ENCODE measurements at places on chromosomes 6 and 20.

- peak; percentile 4 for DNase-seq
Observed at GRCh38 chr6:10901770-10902169, 14.9 kb downstream of the SYCP2L start.

DNA sequence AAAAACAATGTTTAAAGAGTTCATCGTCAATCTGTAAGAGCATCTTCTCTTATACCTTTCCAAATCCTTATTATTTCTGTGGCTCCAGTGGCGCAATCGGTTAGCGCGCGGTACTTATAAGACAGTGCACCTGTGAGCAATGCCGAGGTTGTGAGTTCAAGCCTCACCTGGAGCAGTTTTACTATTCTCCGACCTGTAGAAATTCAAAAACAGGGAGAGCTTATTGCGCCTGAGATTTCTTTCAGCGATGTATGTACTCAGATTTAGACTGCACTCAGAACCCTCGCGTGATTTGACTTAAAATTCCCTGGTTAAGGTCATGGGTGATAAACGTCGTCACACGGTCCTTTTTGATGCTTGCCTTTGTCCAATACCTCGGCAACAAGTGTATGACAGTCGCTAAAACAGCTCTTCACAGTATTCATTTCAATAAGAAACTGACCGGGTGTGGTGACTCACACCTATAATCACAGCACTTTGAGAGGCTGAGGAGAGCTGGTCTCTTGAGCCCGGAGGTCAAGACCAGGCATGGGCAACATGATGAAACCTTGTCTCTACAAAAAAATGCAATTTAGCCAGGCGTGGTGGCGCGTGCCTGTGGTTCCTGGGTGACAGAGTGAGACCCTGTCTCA, 11.9 kb downstream of the GPX5 start:
- DNase-seq = peak; percentile 51

DNA sequence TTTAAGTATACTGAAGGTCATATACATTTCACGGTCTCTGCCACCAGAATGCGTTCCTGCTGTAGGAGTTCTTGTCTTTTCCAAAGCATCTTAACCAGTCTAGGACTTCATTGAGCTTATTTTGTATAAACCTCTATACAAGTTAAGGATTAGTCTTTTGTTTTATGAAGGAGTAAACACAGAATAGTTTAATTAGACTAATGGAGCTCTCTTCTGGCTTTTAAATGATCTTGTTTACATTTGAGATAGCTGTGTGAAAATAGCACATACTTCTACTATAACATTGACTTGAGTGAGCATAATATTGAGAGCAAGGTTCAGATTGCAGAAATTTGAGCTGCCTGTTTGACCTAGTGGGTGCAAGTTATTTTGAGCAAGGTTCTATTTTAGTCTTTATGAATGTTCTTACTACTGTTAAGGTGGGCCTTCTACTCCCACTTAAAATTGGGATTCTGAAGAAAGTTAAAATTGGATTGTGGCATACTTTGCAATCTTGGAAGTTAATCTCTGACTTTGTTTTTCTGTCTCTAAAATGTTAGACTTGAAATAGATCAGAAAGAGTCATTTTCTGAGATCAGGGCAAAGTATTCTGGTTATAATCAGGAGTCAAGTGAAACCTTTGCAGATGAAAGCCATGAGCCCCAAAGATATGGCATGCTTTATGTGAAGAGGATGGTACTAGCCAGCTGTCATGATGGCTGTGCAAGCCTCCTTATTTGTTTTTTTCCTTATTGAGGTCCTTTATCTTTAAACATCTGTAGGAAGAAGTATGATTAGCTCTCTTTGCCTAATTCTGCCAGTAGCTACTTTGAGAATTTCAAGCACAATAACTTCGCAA, 41.8 kb downstream of the RPRD1B start:
- no peak for DNase-seq

GRCh38 chr6:150069706-150070105, 785 bp upstream of the ULBP3 start:
- DNase-seq = no peak

GRCh38 chr6:166262743-166263515, 45.3 kb downstream of the PRR18 start:
- no peak for DNase-seq

- DNase-seq = no peak
Observed at GRCh38 chr6:47952640-47953039, 158.4 kb downstream of the PTCHD4 start.

- peak; percentile 42 for DNase-seq
Observed at GRCh38 chr20:35226884-35227681, 593 bp downstream of the MMP24 start.

GRCh38 chr6:130369831-130370230, 4.0 kb downstream of the TMEM200A start:
- no peak for DNase-seq

DNA sequence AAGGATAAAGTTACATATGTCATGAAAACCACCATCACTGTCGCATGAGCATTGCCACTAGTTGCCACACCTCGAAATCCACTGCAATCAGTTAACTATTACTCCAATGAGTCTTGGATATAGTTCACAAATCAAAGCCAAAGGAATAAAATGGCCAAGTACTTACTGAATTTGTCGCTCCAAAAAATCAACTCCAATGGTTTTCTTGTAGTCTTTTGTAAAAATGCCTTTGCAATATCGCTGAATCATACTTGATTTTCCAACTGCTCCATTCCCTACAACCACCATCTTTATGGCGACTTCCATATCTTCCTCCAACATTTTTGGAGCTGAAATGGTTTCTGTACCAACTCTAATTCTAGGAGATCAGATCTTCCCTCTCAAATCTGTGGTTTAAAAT, 12.0 kb downstream of the RAB23 start:
- no peak for DNase-seq

DNA sequence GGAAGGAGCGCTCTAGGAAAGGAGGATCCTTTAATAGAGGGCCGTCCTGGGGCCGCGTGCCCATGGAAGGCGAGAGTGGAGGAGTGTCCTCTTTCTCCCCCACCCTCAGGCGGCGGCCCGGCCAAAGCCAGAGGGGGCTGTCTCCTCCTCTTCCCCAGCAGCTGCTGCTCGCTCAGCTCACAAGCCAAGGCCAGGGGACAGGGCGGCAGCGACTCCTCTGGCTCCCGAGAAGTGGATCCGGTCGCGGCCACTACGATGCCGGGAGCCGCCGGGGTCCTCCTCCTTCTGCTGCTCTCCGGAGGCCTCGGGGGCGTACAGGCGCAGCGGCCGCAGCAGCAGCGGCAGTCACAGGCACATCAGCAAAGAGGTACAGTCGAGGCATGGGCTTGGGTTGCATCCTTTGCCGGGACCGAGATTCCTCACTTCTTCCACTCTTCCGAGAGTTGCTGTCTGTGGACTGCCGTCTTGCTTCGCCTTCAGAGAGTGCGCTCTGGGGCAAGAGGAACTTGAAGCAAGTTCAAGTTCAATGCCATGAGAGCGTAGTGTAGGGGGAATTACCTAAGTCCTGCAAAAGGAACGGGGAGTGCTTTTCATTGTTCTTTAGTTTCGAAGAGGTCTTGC, at the start of gene LAMA2:
Gene LAMA2 (plus strand): TSS at position 148 of the 621 bp plus-strand sequence. CDS start 108 bp downstream, at position 256.
- no peak for DNase-seq

GRCh38 chr6:5025911-5026819, 22.3 kb upstream of the RPP40 start:
- DNase-seq = no peak

GRCh38 chr6:158649289-158650143, at the start of gene SYTL3:
Gene SYTL3 (plus strand): TSS chr6:158650054. CDS start chr6:158663269, 13,215 bp downstream.
- DNase-seq = peak; percentile 91

GRCh38 chr6:32853541-32854375, at the start of the genes PSMB9 and TAP1:
Gene PSMB9 (plus strand): TSS chr6:32854192. CDS start chr6:32854230, 38 bp downstream.
Gene TAP1 (minus strand): TSS chr6:32853704. CDS start chr6:32853636, 68 bp downstream.
- DNase-seq = peak; percentile 97

- DNase-seq = no peak
Observed at GRCh38 chr6:117446861-117447260, 21.1 kb upstream of the ROS1 start.

DNA sequence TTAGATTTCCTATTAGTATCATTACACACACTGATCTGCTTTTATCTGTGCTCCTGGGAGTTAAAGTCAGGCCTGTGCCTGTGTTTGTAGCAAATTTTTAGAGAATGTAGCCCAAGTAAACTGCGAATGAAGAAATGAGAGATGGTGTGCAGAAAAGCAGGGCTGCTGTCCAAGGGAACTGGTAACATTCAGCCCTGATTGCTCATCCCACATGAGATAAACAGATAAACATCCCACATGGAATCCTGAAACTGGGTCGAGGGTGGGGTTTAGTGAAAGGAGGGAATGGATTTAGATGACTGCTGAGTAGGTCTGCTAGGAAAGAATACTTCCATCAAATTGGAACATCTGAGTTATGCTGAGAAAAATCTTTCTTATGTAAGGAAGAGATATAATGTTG, 69.1 kb downstream of the GRIK2 start:
- DNase-seq = no peak

GRCh38 chr6:37763413-37763812, 56.1 kb upstream of the ZFAND3 start:
- no peak for DNase-seq

DNA sequence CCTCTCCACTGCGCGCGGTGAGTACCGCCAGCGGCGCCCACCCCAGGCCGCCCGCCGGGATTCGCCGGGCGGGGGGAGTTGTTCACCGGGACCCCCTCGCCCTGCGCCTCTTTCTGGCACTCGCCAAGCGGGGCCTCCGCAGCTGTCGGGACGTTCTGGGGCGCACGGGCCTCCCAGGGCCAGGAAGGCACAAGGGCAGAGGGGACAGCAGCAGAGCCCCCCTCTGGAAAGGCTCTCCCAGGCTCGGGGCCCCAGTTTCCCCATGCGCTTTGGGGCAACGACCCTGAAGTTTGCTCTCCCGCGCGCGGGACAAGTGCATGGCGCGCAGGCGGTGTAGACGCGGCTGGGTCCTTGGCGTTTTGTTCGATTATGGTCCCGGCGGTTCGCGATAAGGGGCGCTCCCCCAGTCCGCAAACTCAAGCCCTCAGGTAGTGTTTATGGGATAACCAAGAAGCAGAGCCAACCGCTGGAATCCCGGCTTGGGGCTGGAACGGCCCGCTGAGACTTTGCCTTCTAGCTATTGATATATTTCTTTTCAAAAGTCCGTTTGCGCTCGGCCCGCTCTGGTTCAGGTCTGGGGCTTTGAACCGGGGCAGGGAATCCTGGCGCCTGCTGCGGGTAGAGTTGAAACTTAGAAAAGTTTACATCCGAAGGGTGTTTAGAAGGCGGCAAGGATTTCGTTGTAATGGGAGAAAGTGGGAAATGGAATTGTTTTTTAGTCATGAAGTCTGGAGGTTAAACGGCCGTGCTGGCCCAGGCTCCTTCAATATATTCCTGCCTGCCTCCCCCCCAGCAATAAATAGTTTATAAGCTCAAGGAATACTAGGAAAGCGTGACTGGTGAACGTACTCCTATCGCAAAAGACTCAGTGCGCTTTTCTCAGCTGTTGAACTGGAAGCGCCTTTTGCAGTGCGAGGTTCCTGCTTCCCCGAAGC, 595 bp downstream of the EYA2 start:
- DNase-seq = no peak

DNA sequence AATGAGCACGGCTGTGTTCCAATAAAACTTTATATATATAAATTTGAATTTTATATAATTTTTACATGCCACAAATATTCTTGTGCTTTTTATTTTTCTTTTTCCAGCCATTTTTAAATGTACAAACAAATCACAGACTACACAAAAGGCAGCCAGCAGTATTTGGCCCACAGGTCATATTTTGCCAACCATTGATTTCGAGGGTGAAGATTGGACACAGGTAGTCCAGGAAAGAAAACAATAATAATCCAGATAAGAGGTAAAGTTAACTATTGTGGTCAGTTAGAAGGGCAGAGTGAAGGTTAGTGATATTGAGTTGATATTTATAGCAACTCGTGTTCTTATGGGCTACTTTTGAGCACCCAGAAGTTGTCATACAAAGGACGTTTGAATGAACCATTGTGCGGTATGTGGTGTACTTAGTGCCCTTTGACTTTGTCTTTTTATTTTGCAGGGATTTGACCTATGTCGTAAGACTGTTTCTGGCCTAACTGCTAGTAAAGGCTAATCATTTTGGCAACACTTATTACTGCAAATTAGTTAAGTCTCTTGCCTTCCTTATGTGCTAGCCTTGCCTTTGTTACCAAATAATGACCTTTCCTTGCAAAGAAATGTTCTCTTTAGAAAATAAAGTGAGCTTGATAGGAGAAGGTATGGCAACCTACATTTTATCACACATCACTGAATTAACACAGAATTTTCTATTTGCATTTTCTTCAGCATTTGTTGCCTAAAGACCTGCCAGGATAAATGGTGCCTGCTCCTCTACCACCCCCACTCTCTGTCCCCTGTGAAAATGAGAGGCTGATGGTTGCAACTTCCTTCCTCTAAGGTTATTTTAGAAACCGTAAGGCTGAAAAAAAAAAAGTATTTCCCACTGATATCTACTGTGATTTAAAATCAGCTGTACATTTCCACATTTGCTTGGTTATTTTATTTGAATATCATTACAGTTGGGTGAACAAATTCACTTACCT, 493.9 kb upstream of the SOX4 start:
- DNase-seq = no peak

- DNase-seq = no peak
Observed at GRCh38 chr20:24469894-24470745, 691 bp downstream of the SYNDIG1 start.

DNA sequence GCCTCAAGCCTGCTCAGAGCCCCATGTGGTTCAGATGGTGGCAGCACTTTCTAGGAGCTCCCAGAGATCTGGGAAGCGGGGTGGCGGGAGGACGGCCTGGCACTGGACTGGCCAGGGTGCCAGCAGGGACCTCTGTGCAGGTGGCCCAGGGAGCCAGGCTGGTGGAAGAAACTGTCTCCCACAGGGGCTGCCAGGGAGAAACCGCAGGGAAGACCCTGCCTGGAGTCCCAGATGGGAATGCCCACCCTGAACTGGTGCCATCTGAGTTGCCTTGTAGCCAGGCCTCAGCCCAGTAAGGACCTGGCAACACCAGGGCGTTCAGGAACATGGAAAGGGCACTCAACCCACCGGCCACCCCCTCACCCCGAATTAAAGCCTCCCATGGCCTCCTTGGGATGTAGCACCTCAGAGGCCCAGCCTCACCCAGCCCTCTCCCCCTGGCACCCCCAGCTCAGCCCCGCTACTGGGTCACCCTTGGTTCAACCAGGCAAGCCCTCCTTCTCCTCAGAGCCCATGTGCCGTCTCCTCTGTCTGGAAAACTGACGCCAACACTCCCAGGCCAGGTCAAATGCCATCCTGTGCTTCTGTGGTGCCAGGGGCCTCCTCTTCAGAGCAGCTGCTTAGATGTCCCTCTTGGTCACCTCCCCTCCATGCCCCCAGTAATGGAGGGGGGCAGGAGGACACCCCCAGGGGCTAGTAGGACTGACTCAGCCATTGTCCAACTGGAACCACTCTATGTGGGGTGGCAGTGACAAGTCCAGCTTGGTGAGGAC, 5.9 kb upstream of the C20orf144 start:
- DNase-seq = no peak

DNA sequence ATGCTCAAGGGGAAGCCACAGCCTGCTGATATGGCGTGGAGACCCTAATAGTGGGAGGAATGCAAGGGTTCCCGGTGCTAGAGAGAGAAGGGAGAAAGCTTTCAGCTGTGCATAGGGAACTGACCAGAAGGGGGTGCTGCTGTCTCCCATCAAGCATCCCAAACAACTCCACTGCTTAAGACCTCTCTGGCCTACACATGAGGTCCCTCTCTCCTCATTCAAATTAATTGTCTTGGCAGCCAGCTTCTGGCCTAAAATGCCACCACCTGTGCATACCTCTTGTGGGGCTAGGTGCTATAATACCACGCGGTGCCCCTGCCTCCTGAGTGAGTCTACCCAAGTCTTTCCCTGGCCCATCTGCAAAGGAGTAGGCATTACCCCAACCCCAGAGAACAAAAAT, 14.5 kb downstream of the ADISSP start:
- peak; percentile 72 for DNase-seq

GRCh38 chr6:17365961-17366360, 27.4 kb upstream of the CAP2 start:
- no peak for DNase-seq

Data from CD4-positive, alpha-beta T cell treated with Interleukin-21 for 1 hour (primary cell).